Activated CD4-positive, alpha-beta T cell treated with anti-CD3 and anti-CD28 coated beads, Interleukin-2, amount 50 U/mL, for 4 hours (primary cell): ENCODE measurements at places on chromosomes 3 and 15.

GRCh38 chr3:108292905-108293328 lies 3.4 kb upstream of the HHLA2 start:
- no peak for DNase-seq

- DNase-seq = no peak
Measured at GRCh38 chr3:3053974-3054373, 56.2 kb downstream of the IL5RA start.

DNA sequence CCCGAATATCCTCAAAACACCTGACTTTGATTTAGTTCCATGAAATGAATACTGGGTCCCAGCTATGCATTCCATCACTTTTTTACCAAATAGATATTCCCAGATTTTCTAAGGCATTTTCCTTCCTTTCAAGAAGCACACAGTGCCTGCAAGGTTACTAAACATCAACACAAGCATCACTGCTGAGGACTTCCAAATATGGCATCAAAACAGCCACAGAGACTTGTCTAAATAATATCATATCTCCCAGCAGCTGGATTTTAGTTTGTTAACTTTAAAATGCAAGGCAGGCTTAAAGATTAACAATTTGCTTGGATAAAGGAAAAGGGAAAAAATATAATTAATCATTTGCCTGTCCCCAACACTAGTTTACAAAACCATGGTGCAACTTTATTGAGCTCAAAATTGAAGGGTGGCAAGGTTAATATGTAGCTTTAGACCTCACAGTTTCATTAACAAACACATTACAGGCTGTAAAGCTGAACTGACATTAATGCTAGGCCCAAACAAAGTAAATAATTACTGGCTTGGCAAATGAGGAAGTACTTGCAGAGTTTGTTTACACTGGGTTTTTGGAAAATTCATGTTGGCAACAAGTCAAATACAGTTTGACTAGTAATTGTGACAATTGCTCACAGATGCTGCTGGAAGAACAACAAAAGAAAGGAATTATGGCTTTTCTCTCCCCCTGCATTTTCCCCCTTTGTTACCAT lies 401.7 kb upstream of the CDIN1 start:
- no peak for DNase-seq

GRCh38 chr15:74857671-74858368 lies 14.9 kb upstream of the ULK3 start:
- DNase-seq = no peak

DNA sequence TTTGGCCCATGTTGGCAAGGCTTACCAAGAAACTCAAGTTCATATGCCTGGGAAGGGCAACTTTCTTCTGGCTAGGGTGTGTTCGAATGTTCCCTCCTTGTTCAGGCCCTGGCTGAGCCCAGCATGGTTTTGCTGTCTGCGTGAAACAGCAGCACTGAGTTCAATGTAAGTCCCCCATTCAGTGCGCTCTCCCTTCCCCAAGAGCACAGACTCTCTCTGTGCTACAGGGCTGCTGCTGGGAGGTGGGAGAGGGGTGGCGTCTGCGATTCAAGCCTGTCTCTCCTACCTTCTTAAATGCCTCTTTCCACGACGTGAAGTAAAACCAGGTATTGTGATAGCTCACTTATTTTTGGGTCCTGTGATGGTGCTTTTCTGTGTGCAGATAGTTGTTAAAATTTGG lies 289.3 kb upstream of the GOLIM4 start:
- DNase-seq = no peak

GRCh38 chr3:110479731-110480130 lies 591.9 kb upstream of the NECTIN3 start:
- DNase-seq = no peak

DNA sequence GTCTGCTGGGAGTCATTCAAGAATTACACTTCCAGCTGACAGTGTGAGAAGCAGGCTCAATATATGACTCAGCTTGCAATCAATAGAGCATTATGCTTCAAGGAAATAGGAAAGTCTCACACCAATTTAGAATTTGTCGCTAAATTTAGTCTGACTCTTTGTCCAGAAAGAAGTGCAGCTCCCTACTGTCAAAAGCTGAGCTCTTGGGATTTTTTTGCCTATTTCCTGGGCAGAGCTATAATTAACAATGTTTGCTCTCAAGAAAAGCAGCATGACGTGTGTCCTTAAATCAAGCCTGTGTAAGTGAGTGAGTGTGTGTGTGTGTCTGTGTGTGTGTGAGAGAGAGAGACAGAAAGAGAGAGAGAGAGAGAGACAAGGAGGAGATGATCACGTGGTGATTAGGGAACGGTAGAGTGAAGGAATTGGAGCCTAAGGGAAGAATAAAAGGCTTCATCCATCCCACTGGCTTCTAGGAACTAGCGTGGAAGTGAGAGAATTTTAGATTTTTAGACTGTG lies 16.4 kb upstream of the SLC35G2 start:
- no peak for DNase-seq

DNA sequence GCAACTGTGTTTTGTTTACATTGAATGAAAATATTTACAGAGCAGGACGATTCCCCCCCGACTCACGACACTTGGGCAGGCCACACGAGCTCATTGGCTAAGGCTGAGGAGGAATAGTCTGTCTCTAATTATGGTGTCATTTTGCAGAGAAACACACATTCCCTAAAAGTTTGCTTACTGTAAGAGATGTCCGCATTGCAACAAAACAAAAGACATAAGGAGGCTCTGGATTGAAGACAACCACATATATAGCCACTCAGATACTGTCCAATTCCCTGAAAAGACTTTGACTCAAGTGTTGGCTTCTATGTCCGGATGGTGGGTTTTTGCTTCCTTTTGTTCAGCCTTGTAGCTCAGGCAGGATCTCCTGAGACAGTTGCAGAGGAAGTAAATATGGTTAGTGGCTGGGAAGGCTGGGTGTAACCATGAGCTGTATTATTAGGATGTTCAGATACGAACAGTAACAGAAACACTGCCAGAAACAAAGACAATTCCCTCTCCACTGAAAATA lies 170.4 kb downstream of the KLHL25 start:
- no peak for DNase-seq
